ENCODE measurements at places on chromosomes 7 and 10.

- no peak for DNase-seq
Measured at GRCh38 chr10:62514079-62514693, 140.0 kb downstream of the ZNF365 start.

GRCh38 chr7:7869036-7869435 is 99.6 kb upstream of the GLCCI1 start:
- DNase-seq, result no peak

DNA sequence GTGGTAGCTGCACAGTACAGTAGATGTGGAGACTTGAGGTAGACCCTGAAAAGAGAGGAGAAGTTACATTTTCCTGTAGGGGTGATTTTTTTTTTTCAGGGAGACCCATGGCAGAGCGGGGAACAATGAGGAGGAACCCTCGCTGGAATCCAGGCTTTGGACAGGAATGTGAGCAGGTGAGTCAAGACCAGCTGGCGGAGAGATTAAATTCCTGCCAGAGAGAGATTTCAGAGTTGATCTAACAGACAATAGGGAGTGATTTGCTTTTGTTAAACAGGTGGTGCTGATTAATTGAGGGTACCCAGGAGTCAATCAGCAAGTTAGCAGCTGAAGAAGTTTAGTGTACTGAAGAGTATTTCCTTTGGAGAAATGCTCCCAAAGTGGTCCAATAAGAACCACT is 41.6 kb upstream of the MINDY3 start:
- DNase-seq, result no peak

- DNase-seq, result no peak
Measured at GRCh38 chr7:66145400-66146104, 30.9 kb downstream of the CRCP start.

DNA sequence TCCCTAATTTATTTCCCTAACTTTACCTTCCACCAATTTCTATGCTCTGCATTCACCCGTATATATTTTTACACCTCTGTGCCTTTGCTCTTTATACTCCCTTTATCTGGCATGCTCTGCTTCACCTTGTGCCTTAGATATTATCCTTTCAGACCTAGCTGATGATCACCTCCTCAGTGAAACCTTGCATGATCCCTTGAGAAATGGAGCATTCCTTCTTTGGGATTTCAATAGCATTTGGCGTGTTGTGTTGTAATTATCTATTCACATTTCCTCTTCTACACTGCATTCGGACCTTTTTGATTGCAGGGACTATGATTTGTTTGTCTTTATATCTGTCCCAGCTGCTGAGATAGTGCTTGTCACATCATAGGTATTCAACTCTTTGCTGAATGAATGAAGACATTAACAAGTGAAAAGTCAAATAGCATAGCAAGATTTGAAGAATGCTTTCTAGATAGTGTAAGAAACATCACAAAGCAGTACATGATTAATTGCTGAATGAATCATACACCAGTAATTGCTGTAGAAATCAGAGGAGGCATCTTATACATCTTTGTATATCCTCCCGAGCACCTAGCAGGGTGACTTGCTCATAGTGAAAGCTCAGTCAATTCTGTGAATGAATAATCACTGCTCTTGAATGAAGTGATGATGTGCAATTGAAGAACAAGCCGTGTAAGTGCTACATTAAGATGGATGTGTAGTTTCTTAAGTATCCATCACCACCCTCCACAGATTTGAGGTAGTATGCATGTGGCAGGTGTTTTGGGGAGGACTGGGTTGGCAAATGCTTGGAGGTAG is 2.0 kb upstream of the TM9SF3 start:
- DNase-seq, result no peak

DNA sequence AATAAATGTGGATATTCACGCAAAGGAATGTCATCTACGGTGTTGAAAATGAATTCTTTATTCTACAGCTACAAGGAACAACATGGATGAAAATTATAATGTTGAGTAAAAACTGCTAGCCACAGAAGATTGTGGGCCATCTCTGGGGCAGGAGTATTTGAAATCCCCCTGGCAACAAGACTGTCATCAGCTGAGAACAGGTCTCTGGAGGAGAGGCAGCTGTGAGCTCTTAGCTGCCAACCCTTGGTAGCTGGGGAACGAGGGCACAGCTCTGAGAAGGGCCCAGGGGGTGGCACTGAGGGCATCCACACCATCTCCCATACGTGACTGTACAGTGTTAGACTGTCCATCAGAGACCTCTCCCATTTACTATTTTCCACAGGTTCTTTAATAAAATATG is 340.1 kb upstream of the MGMT start:
- no peak for DNase-seq

Measured in stimulated activated CD4-positive, alpha-beta T cell treated with anti-CD3 and anti-CD28 coated beads, TNF-alpha, amount 100 ng/mL, for 1 hour (primary cell).